ENCODE measurements at places on chromosomes 4 and X.

- DNase-seq, result no peak
These were observed 102.9 kb downstream of the CLCN4 start for GRCh38 chrX:10259716-10260115.

- no peak for DNase-seq
These were observed 219.8 kb downstream of the TLL1 start for GRCh38 chr4:166092797-166093290.

DNA sequence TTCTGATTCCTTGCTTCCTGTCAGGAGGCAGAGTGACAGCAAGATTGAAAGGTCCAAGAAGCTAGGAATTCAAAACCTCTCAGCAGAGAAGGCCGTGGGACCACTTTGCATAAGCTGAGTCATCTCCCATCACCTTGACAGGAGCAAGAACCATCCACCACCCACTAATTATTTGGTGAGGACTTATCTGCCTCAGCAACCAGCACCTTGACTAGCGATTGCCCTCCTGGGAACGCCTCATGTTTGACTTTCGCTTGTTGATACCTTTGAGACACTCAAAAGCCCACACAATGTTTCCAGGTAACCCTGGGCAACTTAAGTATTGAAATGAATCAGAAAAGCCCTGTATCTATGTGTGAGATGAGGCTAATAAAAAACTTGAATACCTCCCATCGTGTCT, 233.5 kb upstream of the GYPA start:
- DNase-seq, result no peak

GRCh38 chrX:72296991-72297390, 8.7 kb downstream of the CITED1 start:
- no peak for DNase-seq

All from midbrain (tissue), 1 donor.